Caudate nucleus (tissue), 63 donors: ENCODE measurements at places on chromosomes 5 and 9.
A peak's percentile ranks its signal among the peaks of the same experiment; 100 is the strongest.

DNA sequence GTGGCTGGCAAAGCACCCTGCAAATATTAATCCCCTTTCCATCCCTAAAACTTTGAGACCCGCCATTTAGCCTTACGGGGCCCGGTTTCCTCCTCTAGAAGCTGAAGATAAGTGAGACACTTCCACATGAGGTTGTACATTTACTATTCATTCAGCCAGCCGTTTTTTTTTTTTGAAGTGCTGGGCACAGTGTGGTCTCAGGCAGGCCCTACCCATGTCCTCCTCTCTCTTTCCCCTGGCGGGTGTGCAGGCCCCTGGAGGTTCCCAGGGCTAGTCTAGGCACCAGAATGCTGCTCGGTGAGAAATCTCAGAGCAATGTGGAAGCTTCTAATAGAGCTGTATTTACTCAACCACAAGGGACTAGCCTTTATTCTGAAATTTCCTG, 107.4 kb upstream of the LARP1 start:
- DNase-seq, result no peak

DNA sequence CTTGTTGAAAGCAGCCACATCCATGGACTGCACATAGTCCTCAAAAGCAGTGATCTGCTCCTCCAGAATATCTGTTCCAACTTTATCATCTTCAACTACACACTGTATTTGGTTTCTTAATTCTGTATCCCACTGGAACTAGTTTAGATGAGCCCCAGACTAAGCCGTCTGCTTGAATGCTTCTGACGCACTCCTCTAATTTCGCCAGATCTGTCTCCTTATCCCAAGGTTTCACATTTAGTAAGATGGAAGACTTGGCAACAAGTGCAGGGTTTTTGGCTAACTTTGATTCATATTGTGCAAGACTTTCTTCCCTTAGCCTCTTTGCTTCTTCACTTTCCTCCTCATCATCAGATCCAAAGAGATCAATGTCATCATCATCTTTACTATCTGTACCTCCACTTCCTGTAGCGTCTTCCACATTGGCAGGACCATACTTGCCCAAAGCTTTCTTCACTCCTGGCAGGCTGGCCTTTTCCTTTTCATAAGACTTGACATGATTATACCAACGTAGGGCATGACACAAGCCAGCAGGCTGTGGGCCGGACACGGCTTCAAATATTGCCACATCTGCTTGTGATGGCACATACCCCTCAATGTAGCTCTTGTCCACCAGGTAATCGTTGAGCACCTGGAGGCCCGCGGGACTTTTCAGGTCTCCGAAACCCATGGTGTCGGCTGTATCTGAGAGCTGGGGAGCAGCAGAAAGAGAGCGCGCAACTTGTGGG, 56.2 kb upstream of the PIK3R1 start:
- DNase-seq, result no peak

DNA sequence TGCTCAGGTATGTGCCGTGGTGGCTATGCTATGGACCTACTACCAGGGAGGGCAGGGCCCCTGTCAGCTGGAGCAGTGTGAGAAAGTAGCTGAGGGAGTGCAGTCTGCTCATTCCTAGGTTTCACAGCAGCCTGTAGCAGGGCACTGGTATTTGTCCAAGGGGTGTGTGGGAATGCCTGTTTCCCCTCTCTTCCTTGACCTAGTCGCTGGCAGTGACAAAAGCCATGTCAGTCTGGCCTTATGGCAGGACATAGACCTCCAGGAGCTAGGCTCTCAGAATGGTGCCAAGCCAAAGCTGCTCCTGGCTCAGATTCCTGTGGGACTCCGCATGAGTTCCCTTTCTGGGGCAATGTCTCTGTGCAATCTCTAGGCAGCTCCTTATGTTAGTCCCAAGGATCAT, 253.9 kb upstream of the TYRP1 start:
- no peak for DNase-seq

DNA sequence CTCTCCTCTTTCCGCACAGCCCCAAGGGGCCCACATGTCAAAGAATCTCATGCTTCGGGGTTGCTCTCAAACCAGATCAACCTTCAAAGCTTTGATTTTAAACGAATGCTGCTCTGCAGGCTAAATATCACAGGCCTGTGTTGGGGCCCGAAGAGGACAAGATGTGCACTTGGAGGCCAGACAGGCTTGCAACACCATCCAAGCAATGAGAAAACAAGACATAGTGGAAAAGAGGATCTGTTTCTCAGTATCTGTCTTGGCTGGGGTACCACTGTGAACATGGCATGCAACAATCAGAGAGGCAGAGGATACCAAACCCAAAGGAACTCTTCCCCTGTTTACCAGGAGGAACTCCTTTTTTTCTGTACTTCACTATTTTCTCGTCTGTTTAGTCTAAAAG, 321.8 kb downstream of the SLIT3 start:
- DNase-seq, result no peak

- no peak for DNase-seq
Measured at GRCh38 chr9:2838371-2839000, 5.4 kb downstream of the PUM3 start.

- DNase-seq, result no peak
Measured at GRCh38 chr5:146398826-146399225, 48.3 kb upstream of the TCERG1 start.

GRCh38 chr9:126327006-126327713, 531 bp downstream of the MVB12B start:
- peak; percentile 58 for DNase-seq

DNA sequence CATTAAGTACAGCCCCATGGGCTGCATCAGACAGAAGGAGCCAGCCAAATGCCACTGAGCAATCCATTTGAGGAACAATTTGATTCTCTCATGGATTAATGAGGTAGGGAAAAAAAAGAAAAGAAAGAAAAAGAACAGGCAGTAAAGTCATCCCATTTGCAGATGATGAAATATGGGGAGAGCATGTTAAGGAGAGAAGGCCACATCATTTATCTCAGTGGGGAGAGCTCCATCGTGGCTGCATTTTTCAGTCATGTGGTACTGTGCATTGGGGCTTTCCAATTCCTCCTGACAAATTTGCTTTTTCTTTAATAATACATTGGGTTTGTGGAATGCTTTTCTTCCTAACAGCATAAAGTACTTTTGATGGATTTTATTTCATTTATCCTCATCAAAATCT, 375.2 kb upstream of the TLE4 start:
- DNase-seq, result no peak

DNA sequence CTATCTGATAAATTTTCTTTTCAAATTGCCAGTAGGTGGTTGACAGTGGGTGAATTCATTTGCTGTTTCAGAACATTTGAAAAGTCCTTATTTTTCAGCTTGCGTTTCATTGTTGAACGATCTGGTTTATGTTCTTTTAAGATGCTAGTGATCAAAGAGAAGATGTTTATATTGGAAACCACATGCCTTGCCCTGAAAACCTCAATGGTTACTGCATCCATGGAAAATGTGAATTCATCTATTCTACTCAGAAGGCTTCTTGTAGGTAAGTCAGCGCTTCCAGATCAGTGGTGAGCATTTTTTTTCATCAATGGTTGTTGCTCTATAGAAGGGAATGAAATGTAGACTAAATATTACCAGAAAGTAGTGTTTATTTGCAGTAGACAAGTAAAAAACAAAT, 16.6 kb upstream of the CAVIN4 start:
- DNase-seq, result no peak

- DNase-seq, result no peak
Measured at GRCh38 chr9:94017939-94018531, 62.9 kb upstream of the BARX1 start.

DNA sequence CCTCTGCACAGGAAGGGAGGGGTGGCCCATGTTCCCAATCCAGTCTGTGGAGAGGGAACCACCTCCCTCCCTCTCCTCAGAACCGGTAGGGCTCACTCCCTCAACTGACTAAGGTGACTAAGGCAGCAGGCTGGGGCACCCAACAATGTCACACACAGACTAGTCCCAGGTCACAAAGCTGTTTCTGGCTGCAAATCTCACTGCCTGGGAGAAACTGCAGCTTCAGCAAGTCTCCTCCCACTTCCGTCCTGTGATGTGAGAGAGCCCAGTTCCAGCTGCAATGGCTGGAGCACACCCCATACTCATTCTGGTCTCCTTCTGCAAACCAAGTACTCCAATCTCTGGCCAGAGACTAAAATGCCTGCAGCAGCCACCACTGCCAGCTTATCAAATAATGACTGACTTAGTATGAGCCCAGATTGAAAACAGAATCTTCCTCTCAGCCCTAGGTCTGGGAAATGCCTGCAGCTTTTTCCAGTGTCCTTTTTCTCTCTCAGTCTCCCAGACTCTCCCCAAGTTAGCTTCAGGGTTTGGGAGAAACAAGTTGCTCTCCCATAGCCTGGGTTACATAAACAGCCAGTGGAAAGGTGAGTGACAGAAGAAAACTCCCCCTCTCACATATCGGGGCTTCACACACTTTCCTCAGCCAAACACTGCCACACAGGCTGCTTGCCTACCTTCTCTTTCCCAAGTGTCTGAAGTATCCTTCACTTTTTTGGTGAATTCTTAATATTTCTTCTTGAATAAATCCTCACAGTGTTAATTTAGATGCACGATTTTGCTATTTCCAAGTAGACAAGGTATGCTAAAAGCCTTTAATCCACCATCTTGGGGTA, 247.4 kb upstream of the RASA1 start:
- peak; percentile 3 for DNase-seq
